ENCODE measurements at places on chromosomes 3 and 15.

GRCh38 chr3:183265834-183266417 lies 12.9 kb downstream of the B3GNT5 start:
- DNase-seq = no peak

DNA sequence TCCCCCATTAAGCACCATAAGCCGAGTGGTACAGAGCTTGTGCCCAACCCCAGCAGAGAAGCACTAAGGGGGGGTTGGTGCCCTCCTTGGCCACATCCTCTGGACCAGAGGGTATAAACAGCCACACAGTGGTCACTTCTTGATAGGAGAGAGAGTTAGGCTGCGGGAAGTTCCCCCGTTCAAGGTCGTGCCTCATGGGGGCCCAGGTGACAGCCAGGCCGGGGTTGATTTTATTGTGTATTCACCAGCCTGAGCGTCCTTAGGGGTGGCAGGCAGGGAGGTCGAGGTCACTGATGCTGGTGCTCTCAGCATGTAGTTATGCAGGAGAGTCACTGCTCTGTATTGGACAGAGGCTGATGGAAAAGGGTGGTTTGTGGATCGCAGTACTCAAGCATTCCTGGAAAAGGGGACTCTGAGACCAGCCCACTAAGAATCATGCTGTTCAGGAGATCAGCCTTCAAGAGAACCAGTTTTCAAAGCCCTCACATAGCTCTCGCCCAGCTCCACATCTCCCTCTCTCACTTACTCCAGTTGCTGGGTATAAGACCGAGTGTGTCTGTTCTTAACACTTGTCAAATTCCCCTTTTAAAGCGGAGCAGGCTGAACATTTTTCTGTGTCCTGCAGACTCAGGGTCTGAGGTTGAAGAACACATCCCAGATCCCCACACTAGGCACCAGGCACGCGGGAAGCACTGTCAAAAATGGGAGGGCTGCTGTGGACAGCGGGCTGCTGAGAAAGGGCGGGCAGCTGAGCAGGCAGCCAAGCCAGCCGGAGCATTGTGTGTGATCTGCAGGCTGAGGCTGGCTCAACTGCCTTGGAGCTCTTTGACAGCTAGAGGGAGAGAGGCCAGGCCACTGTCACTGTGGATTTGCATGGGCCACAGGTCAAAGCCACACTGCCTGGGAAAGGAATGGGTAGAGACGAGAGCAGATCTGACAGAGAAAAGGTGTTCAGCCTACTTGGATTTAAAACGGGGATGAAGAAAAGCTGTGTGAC lies 279.3 kb upstream of the LRRFIP2 start:
- no peak for DNase-seq

- DNase-seq = no peak
Measured at GRCh38 chr15:32859251-32859650, 141.4 kb downstream of the GREM1 start.

DNA sequence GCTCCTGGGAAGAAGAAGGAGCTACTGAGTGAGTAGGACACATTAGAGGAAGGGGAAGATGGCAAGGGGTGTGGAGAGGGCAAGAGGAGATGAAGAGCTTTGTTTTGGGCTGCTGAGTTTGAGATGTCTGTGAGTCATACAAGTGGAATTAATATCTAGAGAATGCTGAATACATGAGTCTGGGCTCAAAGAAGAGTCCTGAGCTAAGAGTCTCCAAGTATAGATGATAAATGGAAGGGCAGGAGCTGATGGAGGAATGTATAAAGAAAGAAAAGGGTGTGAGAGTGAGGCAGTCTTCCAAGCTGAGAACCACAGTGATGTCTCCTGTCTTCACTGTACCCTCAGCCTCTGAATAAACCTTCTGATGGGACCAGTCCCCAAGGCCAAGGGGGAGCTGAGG lies 205.5 kb upstream of the MRPL3 start:
- no peak for DNase-seq

DNA sequence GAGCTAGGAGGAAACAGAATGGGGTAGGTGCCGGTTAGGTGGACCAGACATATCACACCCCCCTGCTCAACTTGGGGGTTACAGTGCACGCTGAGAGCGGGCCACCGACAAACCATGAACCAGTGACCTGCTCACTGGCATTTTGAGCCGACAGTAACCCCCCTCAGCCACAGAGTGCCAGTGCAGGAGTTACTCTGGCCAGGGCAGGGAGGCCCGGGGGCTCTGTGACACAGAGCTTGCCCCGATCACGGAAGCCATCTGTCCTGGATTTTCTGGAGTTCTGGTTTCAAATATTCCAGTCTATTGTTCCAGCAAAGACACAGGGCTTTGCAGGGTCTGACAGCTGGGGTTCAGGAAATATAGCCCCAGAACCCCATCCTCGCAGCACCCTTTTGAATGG lies 225.2 kb downstream of the VPS13C start:
- no peak for DNase-seq

DNA sequence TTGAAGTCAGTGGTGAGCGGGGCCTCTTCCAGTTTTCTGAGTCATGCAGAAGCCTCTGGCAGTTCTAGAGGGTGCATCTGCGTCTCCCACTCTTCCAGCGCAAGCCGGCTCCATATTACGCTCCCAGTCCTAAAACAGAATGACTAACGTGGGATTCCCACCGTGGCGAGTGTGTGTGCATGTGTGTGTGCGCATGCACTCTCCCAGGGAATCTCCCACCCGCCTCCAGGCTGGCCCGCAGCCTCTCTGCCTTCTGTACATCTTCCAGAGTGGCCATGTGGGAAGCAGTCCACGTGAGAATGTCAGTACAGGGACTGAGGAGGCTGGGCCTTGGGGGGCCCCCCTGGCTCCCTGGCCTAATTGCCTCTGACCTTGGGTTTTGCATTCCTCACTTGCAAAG lies 87.7 kb downstream of the LSM3 start:
- no peak for DNase-seq

DNA sequence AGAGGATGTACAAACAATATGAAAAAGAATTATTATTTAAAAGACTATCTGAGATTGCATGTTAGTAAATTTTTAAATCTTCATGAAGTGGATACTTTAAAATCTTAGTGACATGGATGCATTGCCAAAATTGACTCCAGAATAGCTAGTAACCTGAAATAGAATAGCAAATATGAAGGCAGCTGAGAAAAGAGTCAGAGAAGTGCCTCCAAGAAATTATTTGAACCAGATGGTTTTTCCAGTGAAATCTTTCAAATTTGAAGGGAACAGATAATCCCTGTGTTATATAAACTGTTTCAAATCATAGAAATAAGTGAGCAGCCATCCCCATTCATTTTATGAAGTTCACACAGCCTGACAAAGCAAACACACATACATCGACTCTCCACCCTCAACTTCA lies 29.6 kb downstream of the FSIP1 start:
- DNase-seq = no peak

- no peak for DNase-seq
Measured at GRCh38 chr15:69540622-69541021, 88.0 kb downstream of the RPLP1 start.

- DNase-seq = no peak
Measured at GRCh38 chr3:15610082-15610759, 8.7 kb downstream of the BTD start.

DNA sequence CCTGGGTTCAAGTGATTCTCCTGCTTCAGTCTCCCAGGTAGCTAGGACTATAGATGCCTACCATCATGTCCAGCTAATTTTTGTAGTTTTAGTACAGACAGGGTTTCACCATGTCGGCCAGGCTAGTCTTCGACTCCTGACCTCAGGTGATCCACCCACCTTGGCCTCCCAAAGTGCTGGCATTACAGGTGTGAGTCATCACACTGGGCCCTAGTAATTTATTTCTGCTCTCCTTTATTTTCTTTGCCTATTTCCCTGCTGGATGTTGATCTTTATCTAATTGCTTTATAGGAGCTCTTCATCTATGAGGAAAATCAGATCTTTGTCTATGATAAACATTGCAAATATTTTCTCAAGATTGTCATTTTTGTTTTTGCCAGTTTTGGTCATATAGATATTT lies 31.7 kb downstream of the UQCC5 start:
- DNase-seq = no peak

- no peak for DNase-seq
Measured at GRCh38 chr3:72245183-72245811, 460.3 kb upstream of the PROK2 start.

- no peak for DNase-seq
Measured at GRCh38 chr15:76636059-76636458, 269.1 kb downstream of the SCAPER start.

- DNase-seq = no peak
Measured at GRCh38 chr3:165464736-165465135, 268.6 kb upstream of the SLITRK3 start.

- no peak for DNase-seq
Measured at GRCh38 chr3:112425858-112426750, 73.2 kb downstream of the BTLA start.

DNA sequence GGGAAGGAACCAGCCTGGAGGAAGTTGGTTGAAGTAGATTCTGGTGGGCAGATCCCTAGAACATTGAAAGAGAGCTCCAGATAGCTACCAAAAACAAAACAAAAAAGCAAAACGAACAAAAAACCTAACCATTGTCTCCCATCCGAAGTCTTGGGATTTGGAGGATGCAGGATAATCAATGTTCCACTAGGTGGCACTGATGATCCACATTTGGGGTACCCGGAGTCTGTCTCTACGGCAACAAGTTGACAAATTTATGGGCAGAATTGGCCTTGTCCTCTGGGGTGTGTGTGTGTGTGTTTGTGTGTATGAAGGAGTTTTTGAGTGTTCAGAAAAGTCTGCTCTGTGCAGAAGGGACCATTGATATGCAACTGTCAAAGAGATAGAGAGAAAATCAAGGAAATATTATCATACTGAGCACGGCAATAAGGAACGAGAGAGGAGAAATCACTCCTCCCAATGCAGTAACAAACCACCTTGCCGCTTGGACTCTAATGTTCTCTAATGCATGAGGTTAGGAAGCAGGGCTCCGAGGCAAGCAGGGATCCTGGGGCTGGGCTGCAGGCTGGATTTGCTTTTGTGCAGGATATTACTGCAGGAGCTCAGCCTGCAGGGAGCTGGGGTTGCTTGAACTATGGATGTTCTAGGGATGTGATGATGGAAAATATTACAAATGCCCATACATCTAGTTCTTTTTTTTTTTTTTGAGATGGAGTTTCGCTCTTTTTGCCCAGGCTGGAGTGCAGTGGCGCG lies 59.8 kb upstream of the KLHL25 start:
- DNase-seq = peak; percentile 71

DNA sequence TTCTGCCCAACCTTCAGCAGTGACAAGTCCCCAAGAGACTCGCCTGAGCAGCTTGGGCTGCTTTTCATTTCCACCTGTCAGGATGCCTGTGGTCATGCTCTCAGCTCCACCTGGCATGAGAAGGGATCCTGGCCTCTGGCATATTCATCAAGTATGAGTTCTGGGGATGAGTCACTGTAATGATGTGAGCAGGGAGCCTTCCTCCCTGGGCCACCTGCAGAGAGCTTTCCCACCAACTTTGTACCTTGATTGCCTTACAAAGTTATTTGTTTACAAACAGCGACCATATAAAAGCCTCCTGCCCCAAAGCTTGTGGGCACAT lies 3.5 kb downstream of the MYD88 start:
- DNase-seq = no peak

DNA sequence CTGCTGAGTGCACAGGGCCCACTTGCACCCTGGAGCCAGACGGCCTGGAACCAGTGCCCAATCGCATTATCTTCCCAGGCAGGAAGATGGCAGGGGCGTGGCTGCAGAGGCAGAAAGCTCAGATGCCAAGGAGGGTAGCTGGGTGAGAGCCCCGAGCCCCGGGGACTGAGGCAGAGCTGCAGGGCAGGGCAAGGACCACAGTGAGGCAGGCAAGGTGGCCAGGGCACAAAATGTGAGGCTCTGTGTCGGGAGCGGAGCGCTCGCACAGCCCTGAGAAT lies 1.6 kb upstream of the CCDC33 start:
- DNase-seq = no peak

GRCh38 chr3:63067999-63068645 lies 192.9 kb upstream of the CADPS start:
- no peak for DNase-seq

DNA sequence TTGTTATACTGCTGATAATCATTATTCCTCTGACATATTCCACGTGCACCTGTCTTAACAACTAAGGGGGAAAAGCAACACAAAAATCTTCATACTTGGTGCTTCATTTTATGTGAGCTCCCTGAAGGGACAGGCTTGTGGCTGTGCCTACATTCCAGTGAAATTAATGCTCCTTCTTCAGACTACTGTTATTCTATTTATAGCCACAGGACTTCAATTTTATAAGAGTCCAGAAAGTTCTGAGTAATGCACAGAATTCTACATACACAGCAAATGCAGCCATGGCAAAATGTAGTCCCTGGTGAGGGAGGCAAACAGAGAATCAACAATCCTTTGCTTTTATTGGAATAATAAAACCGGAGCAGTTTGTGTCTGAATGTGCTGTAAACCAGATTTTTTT lies 417.1 kb downstream of the RBMS3 start:
- no peak for DNase-seq

DNA sequence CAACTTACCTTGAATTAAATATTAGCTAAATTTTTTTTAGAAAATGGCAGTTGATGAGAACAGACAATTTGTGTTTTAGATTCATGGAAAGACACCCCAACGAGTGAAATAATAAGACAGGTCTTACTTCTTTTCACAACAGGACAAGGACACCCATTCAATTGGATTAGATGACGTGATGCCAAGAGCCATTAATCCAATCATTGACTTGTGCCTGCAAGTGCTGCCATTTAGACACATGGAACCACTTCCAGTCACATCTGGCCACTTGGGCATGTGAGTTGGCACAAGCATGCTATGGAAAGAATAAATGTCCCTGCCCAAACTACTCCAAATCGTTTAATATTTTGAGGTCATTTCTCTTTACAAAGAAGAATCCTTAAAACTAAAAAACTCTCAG lies 1308.8 kb downstream of the ROBO2 start:
- no peak for DNase-seq

DNA sequence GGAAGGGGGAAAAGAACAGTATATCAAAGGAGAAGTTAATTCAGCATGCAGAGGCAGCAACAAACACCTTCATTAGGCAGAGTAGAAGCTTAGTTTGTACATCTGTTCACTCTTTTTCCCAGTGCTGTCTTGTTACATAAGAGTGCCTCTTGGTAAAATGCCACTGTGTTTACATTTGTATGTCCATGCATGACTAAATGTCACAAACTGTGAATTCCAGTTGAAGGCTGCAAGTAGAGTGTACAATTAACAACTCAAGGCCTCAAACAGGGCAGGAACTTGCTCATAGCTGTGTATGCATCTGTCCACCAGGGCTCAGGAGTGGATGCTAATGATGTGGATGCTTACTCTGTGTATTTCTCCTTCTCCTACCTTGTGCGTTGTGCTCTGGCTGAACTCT lies 214.2 kb upstream of the TPM1 start:
- no peak for DNase-seq

DNA sequence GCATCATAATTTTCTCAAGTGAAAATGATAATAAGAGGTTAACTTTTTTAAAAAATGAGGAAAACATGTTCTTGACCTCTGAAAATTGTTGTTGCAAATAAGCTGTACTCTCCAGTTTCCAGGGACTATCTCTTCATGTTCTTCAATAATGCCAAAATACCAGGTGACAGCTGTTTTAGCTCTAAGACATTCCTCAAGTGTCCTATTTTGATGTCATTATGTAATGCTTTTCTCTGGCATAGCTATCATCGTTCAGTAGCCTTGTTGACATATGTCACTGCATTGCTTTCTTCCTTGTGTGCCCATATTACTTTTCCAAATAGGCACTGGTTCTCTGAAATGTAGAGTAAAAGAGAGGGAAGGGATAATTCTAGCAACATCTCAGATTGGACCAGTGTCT lies 5.7 kb upstream of the FILIP1L start:
- DNase-seq = no peak

GRCh38 chr15:82986442-82986780 lies 401 bp downstream of the RAMAC start:
- peak; percentile 43 for DNase-seq

Measured in CD4-positive, alpha-beta T cell treated with Interleukin-10 for 1 hour (primary cell).